ENCODE measurements at places on chromosomes 5 and 9. TPM values are rescaled to one million over a fixed set of nuclear protein-coding genes. Genes with fewer than 3 reads are reported as not detected.

Gene SH2D3C
- total RNA-seq = 72.6 TPM

DNA sequence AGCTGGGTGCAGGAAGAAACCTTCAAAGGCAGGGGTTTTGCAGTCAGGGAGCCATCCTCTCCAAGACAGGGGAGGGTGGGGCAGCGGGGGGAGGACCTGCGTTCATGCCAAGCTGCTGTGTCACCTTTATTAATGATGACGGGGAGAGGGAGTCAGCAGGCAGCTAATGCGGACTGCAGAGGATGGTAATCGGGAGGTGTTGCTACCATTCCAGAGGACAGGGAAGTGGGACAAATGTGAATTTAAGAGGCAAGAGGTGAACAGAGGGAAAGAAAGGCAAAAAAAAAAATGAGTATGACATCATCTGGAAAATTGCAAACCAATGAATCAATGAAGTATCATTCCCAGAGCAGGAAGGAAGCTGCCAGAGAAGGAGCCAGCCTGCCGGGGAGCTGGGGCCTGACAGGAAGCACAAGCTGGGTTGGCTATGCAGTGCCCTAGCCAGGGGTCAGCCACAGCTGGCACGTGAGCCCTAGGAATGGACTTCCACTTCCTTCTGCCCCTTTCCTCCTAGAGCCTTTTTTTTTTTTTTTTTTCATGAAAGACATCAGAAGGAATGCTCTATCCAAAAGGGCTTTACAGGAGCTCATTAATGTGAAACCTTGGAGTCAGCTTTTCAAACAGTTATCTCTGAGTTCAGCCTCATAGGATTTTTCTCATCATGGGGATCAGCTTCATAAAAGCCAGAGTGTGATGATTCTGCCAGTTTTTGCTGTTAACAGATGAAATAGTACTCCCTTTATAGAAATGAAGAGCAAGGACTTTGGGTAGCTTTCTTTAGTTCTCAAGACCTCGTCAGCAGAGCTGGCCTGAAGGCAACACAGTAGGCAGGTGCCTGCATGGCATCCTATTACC is 9.2 kb downstream of the INSYN2B start:
- DNase-seq = peak; percentile 87

Gene TCF7
- under 0.01 TPM for total RNA-seq

DNA sequence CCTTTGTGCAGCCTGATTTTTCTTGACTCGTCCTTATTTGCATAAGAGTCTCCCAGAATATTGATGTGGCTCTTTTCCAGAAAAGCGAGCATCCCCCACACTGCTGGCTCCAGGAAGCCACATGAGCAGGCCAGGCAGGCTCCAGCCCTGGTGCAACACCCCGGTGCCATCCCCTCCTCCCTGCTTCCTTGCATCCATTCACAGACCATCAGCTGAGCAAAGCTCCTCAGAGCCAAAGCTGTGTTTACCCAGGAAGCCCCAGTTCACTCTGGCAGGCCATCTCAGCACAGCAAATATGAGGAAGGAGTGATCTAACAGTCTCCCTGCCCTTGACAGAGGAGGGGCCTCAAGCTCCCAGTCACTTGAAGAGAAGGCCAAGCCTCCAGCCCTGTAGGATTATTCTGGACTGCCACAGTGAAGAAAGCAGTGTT is 34.4 kb downstream of the INSYN2B start:
- peak; percentile 67 for DNase-seq

DNA sequence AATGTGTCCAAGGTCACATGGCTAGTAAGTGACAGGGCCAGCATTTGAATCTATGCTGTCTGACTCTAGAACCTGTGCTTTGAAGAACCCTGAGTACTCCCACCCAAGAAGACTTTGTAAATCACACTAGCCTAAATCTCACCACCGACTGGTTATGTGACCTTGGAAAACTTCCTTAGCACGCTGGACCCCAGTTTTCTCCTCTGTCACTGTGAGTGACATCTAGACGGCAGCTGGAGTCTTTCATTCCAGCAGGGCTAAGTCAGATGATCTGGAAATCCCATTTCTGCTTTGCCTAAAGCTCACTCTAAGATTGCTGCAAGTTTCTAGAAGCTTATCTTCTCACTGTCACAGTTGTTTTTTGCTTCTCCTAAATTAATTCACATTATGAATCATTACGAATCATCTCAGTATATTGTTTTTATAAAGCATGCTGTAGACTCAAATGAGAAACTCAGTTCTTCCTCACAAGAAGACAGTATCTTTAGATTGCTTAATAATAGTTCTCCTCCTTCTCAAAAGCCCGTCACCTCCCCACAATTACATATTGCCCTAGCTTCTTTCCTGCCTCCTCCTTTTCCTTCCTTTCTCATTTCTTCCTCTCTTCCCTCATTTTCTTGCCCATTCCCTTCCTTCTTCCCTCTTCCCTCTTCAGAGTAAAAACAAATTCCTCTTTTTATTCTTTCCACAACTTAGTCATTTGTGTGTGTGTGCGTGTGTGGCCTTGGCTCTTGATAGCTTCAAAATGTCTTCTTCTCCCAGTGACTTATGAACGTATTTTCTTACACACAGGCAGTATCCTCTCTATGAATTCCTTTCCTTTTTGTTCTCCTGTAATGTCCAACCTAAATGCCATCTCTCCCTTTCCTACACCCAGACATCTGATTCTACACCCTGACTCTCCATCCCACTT is 16.8 kb downstream of the ALDOB start:
- DNase-seq = no peak

- no peak for DNase-seq
Measured at GRCh38 chr9:137217276-137218211, 4.5 kb downstream of the RNF208 start.

GRCh38 chr5:891837-892393 is 686 bp downstream of the BRD9 start:
- DNase-seq = peak; percentile 35

GRCh38 chr5:135894276-135894675 is 1.4 kb downstream of the IL9 start:
- DNase-seq = no peak

DNA sequence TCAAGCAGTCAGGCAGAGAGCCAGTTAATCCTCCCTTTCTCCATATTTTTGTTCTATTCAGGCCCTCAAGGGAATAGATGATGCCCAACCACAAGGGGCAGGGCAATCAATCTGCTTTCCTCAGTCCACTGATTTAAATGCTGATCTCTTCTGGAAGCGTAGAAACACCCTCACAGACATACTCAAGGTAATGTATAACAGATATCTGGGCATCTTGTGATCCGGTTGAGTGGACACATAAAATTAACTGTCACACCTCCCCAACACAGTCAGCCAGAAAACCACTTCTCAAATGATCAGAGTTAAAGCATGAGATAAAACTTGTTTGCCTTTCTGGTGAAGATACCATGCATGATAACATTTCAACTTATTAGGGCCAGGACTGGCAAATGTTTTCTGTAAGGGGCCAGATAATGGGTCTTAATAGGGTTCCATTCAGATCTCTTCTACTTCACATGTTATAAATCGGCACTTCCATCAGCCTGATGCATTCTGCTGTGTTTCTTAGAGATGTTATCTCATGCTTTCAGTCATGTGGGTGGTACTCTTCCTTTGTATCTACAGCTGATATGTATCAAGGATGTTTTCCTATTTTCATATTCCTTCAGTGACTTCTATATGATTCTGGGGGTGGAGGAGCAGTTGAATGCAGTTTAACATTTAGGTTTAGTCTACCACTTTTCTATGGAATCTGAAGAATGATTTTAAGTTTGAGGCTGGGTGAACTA is 58.9 kb upstream of the CNTLN start:
- no peak for DNase-seq

DNA sequence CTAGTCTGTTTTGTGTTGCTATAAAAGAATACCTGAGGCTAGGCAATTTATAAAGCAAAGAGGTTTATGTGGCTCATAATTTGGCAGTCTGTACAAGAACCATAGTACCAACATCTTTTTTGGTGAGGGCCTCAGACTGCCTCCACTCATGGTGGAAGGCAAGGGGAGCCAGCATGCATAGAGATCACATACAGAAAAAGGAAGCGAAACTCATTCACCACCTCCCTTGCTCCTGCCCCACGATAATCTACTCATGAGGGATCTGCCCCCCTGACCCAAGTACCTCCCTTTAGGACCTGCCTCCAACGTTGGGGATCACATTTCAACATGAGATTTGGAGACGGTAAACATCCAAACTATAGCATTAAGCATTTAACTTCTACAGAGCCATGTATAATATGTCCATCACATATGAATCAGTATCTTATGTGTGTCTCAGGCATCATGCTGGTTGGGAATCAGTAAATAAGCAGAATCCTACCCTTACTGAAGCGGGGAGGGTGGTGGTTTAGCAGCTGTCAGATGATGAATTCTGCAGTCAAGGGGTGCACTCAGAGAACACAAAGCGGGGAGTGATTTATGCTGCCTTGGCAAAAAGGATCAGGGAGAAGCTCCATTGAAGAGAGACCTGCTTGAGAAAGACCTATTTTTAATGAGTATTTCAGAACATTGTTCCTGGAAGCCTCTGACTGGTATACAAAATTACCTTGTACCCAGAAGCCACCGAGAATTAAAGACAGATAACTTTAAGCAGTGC is 34.8 kb downstream of the HMGXB3 start:
- DNase-seq = no peak

Gene OR2K2
- total RNA-seq = not detected

GRCh38 chr5:55327281-55327680 is 19.5 kb downstream of the MTREX start:
- no peak for DNase-seq

- no peak for DNase-seq
Measured at GRCh38 chr9:132078699-132079356, 839 bp downstream of the MED27 start.

DNA sequence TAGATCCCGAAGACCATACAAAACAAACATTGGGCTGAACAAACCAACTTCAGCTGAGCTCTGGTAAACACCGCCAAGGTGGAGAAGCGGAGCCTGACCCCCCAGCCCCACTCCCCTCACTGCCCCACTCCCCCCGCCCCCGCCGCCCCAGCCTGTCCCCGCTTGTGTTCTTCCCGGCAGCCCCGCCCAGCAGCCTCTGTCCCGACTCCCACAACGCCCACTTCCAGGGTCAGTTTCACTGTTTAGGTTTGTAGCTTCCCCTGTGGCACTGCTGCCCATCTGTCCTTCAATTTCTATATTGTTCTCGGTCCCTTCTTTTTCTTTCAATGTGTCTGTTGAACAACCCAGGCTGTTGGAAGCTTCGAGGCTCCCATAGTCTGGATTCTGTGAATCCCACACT is 112.0 kb upstream of the CACNA1B start:
- DNase-seq = no peak

Gene KDM3B
- 37.3 TPM for total RNA-seq

GRCh38 chr9:124504530-124505005 is 2.6 kb downstream of the NR5A1 start:
- no peak for DNase-seq

- DNase-seq = peak; percentile 78
Measured at GRCh38 chr5:61229416-61229815, 67.1 kb upstream of the SMIM15 start.

Gene PROP1
- not detected for total RNA-seq

DNA sequence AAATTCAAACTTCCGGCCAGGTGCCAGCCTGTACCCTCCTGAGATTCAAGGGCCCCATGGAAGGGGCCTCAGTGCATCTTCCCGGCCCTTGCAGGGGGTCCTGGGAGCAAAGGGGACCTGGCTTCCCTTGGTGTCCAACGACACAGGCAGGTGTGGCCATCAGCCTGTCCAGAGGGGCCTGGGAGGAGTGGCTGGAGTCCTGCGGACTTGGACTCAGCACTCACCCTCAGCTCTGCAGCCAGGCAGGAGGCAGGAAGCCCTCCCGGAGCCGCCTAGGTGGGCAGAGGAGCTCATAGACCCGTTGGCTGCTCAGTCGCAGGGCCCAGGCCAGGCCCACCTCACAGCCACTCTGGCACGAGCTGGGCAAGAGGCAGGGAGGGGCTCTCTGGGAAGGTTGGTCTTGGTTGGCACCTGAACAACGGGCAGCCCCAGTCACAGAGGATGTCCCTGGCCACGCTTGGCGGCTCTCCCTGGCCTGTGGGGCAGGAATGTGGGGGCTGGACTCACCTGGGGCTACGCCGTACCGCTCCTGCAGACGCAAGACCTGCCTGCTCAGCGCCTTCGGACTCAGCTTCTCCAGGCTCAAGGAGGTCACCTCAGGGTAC is 53.8 kb upstream of the NRARP start:
- DNase-seq = no peak

Measured in lung microvascular endothelial cell (primary cell).